ENCODE measurements at places on chromosomes 16 and 17.
A peak's percentile ranks its signal among the peaks of the same experiment; 100 is the strongest.

GRCh38 chr17:50479522-50480141 lies 972 bp downstream of the RSAD1 start:
- peak; percentile 24 for DNase-seq

- DNase-seq, result peak; percentile 2
Measured at GRCh38 chr16:77675464-77676324, 46.6 kb upstream of the NUDT7 start.

DNA sequence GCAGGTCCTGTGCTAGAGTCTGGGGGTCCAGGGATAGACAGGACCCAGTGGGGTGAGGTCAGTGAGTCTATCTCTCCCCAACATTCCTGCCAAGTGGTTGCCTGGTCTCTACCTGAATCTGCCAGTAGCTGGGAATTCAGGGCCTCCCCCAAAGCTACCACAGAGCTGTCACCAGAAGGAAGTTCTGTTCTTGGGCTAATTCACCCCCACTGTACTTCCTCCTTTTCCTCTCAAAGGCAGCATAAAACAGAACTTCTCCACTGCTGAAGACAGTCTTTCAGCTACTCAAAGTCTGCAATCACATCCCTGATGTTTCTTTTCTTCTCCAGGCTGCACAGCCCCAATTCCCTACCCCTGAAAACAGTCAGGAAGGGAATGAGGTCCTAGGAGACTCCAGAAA lies 8.7 kb downstream of the CAMTA2 start:
- no peak for DNase-seq

- DNase-seq, result no peak
Measured at GRCh38 chr17:35811759-35812158, 2.5 kb downstream of the TAF15 start.

GRCh38 chr17:14833201-14833785 lies 431.8 kb downstream of the PMP22 start:
- DNase-seq, result no peak

DNA sequence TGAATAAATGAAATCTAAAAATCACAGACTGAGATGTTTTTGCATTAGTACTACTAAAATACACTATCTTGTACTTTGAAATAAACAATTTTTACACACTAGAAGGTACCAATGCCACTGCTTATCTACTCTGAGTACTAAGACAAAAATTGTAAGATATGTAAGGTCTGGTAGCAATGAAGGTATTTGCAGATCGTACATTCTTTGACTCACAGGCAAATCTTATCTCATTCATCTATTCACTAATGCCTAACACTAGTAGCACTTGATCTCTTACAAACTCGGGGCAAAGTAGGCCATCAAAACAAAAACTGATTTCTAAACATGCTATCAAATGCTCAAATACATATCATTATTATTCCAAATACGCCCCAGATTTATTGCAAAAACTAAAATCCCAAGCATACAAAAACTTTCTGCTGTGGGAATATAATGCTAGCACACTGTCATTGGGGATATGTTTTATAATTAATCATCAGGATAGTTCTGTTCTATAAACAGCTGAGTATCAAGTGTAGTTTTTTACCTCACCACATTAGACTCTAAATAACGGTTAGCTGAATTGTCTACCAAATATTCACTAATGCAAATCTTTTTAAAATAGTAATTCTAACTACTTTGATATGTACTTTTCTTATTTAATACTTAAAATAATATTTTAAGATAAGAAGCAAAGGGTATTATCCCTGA lies 68.0 kb downstream of the MED13 start:
- DNase-seq, result no peak

DNA sequence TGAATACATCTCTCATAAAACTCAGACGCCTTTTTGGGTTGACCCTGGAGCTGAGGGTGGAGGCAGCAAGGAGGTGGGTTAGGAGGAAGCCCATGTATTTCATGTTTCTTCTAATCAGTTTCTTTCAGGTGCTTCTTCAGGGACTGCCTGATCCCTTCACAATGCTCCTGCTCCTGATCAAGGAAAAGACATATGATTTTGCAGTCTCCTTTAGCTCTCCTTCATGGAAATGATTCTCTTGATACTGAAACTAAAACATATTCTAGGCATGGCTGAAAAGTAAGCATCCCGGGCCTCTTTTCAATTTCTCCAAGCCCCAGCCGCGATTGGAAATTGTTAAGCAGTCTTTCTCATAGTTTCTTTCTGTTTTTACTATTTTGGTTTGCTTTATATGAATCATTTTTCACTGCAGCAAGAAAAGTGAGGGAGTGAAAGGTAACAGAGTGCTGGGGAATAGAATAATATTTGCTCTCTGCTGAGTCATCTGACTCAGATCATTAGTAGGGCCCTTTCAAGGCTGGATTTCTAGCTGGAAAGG lies 730.7 kb downstream of the CDH11 start:
- no peak for DNase-seq

DNA sequence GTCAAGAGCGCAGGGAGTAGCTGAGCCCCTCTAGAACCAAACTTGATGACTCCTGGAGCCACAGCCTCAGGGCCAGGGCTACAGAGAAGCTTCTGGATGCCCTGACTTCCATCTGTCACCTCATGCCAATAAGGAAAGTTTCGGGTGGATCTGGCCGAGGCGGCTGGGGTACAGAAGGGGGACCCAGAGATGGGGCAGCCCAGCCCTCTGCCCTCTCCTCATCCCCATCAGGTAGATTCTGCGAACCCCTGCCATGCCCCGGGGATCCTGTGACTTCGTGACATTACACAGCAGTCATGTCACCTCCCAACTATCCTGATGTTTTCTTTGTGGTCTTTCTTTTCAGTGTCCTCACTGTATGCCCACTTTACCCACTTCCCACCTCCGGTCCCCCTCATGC lies 114.4 kb downstream of the CCDC182 start:
- DNase-seq, result no peak

GRCh38 chr16:85820604-85821372 lies 21.3 kb downstream of the COX4I1 start:
- no peak for DNase-seq

GRCh38 chr17:74777901-74778515 lies 1.9 kb upstream of the NAT9 start:
- DNase-seq, result no peak

GRCh38 chr17:17778308-17779014 lies 58.3 kb downstream of the SREBF1 start:
- no peak for DNase-seq

DNA sequence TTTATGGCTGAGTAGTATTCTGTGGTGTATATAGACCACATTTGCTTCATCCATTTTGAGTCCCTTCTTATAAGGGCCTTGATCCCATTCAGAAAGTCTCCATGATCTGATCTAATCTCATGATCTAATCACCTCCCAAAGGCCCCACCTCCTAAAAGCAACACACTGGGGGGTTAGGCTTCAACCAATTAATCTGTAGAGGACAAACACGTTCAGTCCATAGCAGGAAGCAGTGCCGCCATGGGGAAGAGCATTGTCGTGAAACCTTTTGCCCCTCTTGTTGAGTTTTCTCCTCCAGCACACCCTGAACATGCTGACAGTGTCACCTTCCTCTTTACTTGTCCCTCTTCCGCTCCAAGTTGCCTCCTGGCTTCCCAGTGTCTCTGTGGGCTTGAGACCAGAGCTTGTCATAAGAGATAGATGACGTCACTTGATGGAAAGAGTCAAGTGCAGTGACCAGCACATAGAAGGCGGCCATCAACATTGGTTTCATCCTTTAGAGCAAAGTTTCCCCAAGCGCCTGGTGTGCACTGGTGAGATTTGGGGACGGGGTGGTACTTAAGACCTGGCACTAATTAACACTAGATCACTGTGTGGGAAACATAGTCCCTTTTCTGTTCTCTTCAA lies 74.1 kb downstream of the PRKCB start:
- DNase-seq, result no peak

- DNase-seq, result no peak
Measured at GRCh38 chr16:67954421-67955196, 10.7 kb upstream of the LCAT start.

- DNase-seq, result no peak
Measured at GRCh38 chr17:66533572-66533971, 231.2 kb downstream of the PRKCA start.

DNA sequence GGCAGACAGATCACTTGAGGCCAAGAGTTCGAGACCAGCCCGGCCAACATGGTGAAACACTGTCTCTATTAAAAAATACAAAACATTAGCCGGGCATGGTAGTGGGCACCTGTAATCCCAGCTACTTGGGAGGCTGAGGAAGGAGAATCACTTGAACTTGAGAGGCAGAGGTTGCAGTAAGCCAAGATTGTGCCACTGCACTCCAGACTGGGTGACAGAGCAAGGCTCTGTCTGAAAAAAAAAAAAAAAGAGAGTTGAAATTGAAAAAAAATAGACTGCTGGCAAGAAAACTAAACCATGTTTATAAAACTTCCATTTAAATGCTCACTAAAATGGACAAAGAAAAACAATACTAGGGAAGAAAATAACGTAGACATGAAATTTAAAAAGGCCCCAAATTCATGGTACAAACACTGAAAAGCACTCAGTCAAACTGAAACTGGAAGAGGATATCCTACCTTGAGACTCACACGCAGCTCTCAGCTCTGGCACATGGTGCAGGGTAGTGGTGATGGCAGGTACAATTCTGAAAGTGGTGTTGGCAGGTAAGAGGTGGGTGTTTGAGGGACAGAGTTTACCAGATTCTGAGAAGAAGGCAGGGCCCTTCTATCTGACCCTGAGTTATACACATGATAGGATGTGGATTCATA lies 19.3 kb downstream of the CNTROB start:
- no peak for DNase-seq
